NT2/D1 (cell line): ENCODE measurements at places on chromosomes 2 and 18.

DNA sequence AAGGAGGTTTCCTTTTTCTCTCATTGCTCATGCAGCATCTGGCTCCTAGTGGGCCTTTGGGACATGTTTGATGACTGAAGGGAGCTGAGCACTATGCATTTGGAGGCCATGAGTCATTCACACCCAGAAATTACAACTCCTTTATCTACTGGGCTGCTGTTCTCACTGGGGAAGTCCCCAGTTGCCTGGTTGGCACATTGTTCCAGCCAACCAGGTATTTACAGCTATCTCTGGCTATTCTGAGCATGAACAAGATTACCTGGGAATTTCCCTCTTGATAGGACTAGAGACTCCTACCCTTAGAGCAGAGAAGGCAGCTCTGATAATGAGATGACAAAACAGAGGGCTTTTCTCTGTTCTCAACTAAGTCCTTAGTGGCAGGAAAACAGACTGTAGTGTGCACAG lies 206.5 kb downstream of the SETBP1 start:
- no peak for DNase-seq

GRCh38 chr18:49698525-49699025 lies 114.8 kb downstream of the ACAA2 start:
- no peak for DNase-seq

- no peak for DNase-seq
Measured at GRCh38 chr2:30368258-30368657, 78.8 kb upstream of the LCLAT1 start.

GRCh38 chr2:219687882-219688559 lies 60.6 kb downstream of the SLC4A3 start:
- DNase-seq: no peak

- DNase-seq: no peak
Measured at GRCh38 chr2:75579186-75579585, 18.4 kb upstream of the EVA1A start.

GRCh38 chr2:172931918-172932520 lies 143.6 kb upstream of the MAP3K20 start:
- peak; percentile 38 for DNase-seq

DNA sequence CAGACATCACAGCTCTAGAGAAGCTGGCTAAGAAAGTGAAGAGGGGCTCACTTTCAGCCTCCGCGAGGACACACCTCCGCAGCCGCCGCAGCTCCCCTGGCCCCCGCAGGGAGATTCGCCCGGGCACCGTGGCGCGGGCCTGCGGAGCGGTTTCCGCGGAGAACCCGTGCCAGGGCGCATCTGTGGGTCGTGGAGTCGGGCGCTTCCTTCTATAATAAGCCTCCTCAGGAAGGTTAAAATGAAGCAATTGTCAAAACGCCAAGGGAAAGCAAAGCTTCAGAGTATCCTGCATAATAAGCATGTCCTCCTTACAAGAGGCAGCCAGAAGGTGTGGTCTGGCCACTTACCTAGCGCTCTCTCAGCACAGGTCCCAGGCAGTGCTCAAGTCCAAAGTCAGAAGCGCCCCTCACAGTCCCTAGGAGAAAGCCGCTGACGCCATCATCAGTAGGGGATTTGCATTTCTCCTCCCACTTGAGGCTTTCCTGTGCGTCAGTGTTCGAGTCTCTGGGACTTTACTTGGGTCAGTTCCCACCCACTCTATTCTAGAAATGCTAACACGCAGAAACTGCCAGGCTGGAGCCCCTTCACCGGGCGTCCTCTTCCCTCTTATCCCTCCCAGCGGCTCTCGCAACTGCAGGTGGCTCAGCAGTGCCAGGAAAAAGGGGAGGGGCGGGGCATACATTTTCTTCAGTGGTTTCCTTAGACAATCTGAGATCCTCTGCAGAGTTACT lies at the start of gene STAT4:
TSS of gene STAT4 (minus strand) at position 395 of the 731 bp plus-strand sequence. CDS start 2,791 bp downstream, outside the sequence.
- peak; percentile 42 for DNase-seq

DNA sequence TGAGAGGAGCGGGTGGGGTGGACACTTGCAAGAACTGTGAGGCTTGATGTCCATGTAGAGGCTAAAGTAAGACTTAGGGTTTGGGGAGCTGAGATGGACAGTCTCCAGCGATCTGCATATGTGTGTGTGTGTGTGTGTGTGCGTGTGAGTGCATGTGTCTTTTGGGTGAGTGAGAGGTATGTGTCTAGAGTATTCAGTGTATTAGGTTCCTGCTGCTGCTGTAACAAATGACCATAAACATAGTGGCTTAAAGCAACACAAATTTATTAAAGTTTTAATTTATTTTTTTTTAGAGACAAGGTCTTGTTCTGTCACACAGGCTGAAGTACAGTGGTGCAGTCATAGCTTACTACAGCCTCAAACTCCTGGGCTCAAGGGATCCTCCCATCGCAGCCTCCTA lies 155.4 kb upstream of the SPRED2 start:
- no peak for DNase-seq

DNA sequence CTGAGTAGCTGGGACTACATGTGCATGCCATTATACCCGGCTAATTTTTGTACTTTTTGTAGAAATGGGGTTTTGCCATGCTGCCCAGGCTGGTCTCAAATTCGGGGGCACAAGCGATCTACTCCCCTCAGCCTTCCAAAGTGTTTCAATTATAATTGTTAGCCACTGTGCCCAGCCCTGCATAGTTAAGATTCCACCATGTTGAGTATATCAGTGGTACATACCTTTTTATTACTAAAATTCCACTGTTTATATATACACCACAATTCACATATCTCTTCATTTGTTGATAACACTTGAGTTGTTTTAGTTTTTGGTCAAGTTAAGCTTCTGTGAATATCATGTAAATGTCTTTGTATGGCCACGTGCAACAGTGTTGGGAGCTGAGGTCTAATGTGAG lies 12.8 kb upstream of the FMNL2 start:
- DNase-seq: no peak

GRCh38 chr18:376311-376710 lies 108.5 kb upstream of the THOC1 start:
- no peak for DNase-seq

DNA sequence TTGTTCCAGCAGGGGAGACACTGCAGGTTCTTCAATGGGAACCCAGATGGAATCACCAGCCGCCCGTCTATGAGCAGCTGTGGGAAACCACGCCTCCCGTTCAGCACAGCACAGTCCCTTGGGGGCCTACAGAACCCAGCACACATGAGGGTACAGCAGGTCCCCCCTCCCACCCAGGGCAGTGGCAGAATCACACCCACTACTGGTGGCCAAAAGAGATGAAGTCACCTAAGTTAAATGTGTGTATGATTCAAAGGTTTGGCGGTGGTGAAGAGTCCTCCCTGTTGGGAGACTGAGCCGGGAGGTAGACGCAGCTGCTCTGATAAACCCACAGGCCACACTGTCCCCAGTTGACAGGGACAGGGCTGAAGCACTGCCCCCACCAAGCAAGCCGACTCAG lies 44.3 kb downstream of the L3MBTL4 start:
- DNase-seq: no peak

- no peak for DNase-seq
Measured at GRCh38 chr2:239990966-239991365, 34.2 kb downstream of the NDUFA10 start.

- DNase-seq: no peak
Measured at GRCh38 chr2:23988371-23988770, 21.5 kb upstream of the MFSD2B start.

DNA sequence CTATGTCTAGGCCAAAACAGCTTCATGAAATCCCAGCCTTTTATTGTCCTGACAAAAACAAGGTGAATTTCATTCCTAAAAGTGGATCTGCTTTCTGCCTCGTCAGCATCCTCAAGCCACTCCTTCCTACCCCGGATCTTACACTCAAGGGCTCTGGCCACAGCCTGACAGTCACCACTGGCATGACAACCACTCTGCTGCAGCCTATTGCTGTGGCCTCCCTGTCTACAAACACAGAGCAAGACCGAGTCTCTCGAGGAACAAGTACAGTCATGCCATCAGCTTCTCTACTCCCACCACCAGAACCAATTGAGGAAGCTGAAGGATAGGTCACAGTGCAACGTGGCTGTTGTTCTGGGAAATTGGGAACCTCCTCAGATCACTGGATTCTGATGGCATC lies 106.1 kb downstream of the ICA1L start:
- DNase-seq: no peak

GRCh38 chr2:53268086-53268485 lies 499.5 kb upstream of the CHAC2 start:
- no peak for DNase-seq

DNA sequence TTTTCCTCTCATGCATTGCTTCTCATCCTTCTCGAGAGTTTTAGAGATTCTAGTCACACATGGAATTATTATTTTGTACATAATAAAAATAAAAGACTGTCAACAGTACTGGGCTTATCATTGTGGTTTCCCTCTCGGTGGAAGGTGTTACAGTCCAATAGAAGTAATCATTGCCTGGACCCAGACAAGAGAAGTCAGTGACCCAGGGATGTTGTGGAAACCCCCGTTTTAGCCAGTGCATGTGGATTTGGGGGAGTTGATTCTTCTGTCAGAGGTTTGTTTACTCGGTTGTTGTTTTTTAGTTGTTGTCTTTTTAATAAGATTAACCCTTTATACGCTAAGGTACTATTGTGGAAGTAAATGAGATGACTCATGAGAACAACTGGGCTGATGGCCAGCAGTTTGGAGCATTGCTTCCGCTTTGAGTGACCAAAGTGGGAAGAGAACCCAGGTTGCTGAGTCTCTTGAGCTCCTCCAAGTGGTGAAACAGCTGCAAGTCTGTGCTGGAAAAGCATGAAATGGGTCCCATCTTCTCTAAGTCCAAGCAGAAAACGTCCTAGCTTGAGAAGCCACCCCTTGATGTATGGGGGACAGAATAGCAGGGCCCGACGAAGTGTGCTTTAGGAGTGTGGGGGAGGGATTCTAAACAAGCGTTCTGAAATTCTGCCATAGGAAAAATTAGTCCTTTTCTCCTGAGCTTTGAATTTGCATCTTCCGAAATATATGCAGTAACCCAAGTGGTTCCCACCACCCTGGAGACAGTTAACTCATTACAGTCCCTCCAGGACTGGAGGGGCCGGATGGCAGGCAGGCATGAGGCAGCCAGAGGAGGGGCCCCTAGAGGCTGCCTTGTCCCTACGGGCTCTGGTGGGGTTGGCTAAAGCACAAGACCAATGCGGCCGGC lies 61.8 kb upstream of the GPR45 start:
- DNase-seq: peak; percentile 16

GRCh38 chr2:102005989-102006885 lies 14.5 kb downstream of the IL1R2 start:
- peak; percentile 50 for DNase-seq

DNA sequence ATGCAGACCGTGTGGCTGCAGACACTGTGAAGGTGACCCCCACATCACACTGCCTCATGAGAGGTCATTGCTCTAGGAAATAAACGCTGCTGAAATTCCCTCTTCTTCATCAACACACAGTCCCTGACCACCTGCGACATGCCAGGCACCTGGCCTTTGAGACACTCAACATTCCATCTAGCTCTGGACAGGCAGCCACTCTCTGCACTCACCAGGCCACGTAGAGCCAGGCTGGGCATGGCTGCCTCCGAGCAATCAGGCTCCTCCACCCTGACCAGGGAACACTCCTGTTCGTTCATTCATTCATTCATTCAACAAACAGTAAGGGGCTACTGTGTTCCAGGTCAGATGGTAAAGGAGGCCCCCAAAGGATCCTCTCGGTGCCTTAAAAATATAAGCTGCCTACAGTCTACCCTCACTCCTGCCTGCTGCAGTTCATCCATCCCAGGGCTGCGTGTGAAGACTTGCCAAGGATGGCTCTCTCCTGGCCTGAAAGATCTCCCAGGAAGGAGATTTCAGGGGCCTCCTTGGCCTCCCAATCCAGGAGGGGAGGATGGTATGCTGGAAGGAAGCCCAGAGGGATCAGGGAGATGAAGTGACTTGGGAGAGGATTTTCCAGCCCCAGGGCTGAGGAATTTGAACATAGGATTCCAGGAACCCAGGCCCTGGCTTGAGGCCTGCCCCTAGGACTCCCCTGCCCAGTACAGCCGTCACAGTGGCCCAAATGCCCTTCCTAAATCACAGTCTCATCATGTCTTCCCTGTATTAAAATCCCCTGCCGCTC lies 66.7 kb downstream of the TNS1 start:
- no peak for DNase-seq

- DNase-seq: no peak
Measured at GRCh38 chr2:150404147-150404546, 83.3 kb downstream of the RND3 start.

GRCh38 chr2:29797916-29798315 lies 123.5 kb downstream of the ALK start:
- DNase-seq: no peak

DNA sequence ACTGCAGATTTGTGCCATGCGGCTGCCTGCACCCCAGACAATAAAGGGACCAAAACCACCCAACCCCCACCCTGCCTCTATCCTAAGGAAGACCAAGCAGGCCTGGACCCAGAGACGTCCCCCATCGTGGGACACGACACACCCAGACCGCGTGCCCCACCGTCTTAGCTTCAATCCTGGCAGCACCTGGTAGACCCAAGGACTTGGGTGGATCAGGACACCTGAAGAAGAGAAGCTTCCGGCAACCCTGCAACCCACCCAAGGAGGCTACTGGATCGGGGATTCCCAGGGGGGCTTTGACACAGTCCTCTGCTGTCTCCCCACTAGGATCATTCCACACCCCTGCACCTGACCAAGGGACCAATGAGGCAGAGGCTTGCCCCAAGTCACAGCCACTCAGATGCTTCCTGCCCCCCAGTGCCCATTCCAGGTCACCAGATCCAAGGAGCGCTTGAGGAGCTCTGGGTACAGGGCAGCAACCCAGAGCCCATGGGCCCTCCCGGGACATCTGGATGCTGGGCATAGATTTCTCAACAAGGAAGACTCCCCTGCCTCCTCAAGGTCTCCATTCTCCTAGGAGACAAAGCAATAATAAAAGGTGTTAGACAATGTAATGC lies 3.6 kb downstream of the ALPI start:
- no peak for DNase-seq

DNA sequence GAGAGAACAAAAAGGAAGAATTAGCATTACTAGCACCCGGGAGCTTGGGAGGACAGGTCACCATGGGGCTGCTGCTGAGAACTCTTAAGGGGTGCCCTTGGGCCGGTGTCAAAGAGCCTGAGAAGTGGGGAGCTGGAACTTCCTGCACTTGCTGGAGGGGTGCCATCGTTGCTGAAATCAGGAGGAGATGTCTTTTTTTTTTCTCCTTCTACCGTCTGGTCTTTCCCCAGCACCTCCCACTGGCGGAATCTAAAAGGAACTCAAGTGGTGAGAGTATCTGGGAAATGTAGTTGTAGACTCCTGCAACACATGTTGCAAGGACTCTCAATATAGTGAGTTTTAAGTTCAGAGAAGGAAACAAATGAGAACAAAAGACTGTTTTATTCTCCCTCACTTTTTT lies 6.1 kb upstream of the AMMECR1L start:
- DNase-seq: no peak
